ENCODE measurements at places on chromosomes 4 and X. TPM values are rescaled to one million over a fixed set of nuclear protein-coding genes. Genes with fewer than 3 reads are reported as not detected.

The FAT4 gene
- total RNA-seq, result 61.8 TPM

The CT45A10 gene
- not detected for total RNA-seq

GRCh38 chrX:15686818-15687685, 22.4 kb upstream of the CLTRN start:
- no peaks in the 10 kb centered on the region for H3K4me1 ChIP-seq
- no peaks in the 10 kb centered on the region for H3K27me3 ChIP-seq
- H3K27ac ChIP-seq, result no peak overlapping the region
- no peaks in the 10 kb centered on the region for H3K36me3 ChIP-seq
- H3K4me3 ChIP-seq, result no peak overlapping the region

- H3K27ac ChIP-seq, result no peak overlapping the region
- H3K36me3 ChIP-seq, result no peaks in the 10 kb centered on the region
- no peak for DNase-seq
- H3K4me1 ChIP-seq, result no peaks in the 10 kb centered on the region
These were observed 63.1 kb upstream of the AFAP1 start for GRCh38 chr4:8002525-8003309.

The LPAR4 gene
- total RNA-seq, result 0.47 TPM

GRCh38 chrX:39247536-39247935, 446.3 kb downstream of the MID1IP1 start:
- H3K4me1 ChIP-seq, result peaks cover 6% of the 10 kb centered on the region
- no peak overlapping the region for H3K4me3 ChIP-seq
- H3K36me3 ChIP-seq, result no peaks in the 10 kb centered on the region
- H3K27me3 ChIP-seq, result no peaks in the 10 kb centered on the region

DNA sequence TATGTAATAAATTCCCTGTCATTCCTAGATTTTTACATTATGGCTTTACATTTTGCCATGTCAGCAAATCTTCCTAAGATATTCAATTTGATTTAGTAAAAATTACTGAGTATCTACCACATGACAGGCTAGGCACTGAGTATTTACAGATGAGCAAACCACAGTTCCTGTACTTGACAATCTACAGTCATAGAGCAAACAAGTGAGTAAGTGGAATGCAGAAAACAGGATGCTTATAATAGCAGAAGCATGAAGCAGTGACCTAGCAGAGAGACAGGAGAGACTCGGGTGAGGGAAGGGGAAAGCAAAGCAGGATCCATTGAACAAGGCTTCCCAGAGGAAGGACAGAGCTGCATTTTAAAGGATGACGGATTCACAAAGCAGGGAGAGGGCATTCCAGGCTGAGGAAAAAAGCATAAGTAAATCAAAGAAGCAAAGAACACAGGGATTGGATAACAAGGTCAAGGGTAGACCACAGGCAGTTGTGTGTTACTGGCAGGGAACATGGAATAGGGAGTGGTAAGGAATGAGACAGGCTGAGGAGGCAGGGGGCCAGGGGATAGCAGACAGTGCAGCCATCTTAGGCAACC, 124.7 kb upstream of the C1QTNF7 start:
- H3K36me3 ChIP-seq, result no peaks in the 10 kb centered on the region
- no peak overlapping the region for H3K4me3 ChIP-seq
- peak; percentile 26 for DNase-seq
- peak overlapping the region; percentile 12 for H3K27ac ChIP-seq

DNA sequence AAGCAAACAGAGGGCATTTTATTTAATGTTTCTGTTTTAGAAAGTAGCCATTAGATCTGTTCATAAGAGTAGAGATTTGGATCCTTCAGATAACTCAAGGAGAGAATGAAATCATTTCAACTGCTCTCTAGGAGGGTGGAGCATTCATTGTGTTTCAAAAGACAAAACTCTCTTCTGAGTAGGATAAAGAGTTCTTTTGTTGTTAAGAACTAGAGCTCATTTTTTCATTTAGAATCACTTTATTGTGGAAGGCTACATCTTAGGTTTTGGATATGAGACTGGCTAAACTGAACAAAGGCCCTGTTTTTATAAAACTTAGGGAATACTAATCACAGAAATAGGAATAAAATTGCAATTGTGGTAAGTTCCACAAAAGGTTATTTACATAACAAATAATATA, 193.9 kb upstream of the PCDH10 start:
- no peaks in the 10 kb centered on the region for H3K27me3 ChIP-seq
- H3K27ac ChIP-seq, result no peak overlapping the region
- no peaks in the 10 kb centered on the region for H3K36me3 ChIP-seq
- H3K4me3 ChIP-seq, result no peak overlapping the region

- no peak overlapping the region for H3K27ac ChIP-seq
- no peaks in the 10 kb centered on the region for H3K36me3 ChIP-seq
- no peaks in the 10 kb centered on the region for H3K27me3 ChIP-seq
- H3K4me1 ChIP-seq, result no peaks in the 10 kb centered on the region
- no peak for DNase-seq
These were observed 34.0 kb upstream of the CD38 start for GRCh38 chr4:15744016-15744545.

DNA sequence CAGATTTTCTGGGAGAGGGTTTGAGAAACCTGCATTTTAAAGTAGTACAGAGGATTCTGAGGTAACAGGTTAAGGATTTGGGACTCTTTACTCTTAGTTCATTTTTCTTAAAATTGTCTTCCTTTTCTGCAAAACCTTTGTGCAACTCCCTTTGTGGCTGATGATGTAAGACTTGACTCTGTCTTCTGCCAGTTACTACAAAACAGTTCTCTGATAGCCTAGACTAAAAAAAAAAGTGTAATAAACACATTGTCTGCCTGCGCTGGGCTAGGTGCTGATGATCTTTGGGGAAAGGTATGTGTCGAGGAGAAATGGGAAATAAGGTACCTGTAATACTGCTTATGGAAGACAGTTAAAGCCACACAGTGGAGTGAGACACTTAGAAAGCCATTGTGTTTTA, 28.7 kb downstream of the IL13RA1 start:
- no peaks in the 10 kb centered on the region for H3K36me3 ChIP-seq
- no peaks in the 10 kb centered on the region for H3K27me3 ChIP-seq
- no peak overlapping the region for H3K4me3 ChIP-seq
- H3K4me1 ChIP-seq, result no peaks in the 10 kb centered on the region
- no peak for DNase-seq
- no peak overlapping the region for H3K27ac ChIP-seq

- no peaks in the 10 kb centered on the region for H3K36me3 ChIP-seq
- peaks cover 3% of the 10 kb centered on the region for H3K4me1 ChIP-seq
- H3K27me3 ChIP-seq, result no peaks in the 10 kb centered on the region
- no peak overlapping the region for H3K27ac ChIP-seq
- DNase-seq, result no peak
These were observed 2.7 kb upstream of the BANK1 start for GRCh38 chr4:101787701-101788316.

- H3K4me3 ChIP-seq, result no peak overlapping the region
- no peaks in the 10 kb centered on the region for H3K36me3 ChIP-seq
These were observed 48.5 kb downstream of the FSTL5 start for GRCh38 chr4:162115333-162115732.

DNA sequence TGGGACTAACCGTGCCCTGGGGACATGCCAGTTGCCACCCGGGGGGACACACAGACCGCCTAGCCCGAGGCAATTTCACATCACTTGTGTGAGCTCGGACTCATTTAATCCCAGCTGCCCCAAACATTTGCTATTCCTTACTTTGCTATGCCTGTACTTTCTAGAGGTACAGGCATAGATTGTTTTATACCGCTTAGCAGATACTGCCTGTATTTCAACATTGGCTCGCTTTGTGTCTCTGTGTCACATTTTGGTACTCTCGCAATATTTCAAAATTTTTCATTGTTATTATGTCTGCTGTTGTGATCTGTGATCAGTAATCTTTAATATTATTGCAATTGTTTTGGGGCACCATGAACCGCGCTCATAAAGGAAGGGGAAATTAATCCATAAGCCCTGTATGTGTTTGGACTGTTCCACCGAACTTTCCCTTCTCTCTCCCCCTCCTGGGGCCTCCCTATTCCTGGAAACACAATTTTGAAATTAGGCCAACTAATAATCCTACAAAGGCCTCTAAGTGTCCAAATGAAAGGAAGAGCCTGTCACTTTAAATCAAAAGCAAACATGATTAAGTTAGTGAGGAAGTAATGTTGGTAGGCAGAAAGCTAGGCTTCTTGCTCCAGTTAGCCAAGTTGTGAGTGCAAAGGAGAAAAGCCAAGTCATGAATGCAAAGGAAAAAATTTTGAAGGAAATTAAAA, 568 bp upstream of the CASP6 start:
- no peaks in the 10 kb centered on the region for H3K36me3 ChIP-seq
- peak; percentile 12 for DNase-seq

DNA sequence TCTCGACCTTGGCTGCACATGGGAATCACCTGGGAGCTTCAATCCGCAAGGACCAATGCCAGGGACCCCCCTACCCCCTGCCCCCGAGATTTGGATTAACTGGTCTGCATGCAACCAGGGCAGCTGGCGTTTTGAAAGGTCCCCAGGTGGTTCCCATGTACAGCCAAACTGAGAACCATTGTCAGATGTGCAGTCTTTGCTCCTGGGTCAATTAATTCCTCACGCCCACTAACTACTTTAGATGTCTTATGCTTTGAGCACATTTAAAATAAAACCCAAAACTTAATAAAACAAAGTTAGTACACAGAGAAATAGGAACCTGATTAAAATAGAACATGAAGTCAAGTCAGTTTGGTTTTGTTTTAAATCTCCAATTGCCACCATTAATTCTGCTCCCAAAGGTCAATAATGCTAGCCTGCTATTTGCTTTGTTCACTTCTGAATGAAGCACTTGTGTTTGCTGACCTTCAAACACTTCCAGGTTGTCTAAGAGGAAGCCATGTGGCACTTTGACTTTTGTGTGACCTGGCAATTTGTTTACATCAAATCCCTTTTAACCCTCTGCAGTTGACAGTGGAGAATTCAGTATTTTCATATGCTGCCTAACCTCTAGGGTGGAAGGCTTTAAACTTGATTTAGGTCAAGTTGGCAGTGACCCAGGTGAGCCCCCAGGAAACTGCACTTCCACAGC, 27.2 kb upstream of the TMSB4X start:
- H3K27me3 ChIP-seq, result no peaks in the 10 kb centered on the region
- H3K36me3 ChIP-seq, result no peaks in the 10 kb centered on the region
- peaks cover 31% of the 10 kb centered on the region for H3K4me1 ChIP-seq
- no peak overlapping the region for H3K4me3 ChIP-seq
- DNase-seq, result no peak
- H3K27ac ChIP-seq, result peak overlapping the region; percentile 92

DNA sequence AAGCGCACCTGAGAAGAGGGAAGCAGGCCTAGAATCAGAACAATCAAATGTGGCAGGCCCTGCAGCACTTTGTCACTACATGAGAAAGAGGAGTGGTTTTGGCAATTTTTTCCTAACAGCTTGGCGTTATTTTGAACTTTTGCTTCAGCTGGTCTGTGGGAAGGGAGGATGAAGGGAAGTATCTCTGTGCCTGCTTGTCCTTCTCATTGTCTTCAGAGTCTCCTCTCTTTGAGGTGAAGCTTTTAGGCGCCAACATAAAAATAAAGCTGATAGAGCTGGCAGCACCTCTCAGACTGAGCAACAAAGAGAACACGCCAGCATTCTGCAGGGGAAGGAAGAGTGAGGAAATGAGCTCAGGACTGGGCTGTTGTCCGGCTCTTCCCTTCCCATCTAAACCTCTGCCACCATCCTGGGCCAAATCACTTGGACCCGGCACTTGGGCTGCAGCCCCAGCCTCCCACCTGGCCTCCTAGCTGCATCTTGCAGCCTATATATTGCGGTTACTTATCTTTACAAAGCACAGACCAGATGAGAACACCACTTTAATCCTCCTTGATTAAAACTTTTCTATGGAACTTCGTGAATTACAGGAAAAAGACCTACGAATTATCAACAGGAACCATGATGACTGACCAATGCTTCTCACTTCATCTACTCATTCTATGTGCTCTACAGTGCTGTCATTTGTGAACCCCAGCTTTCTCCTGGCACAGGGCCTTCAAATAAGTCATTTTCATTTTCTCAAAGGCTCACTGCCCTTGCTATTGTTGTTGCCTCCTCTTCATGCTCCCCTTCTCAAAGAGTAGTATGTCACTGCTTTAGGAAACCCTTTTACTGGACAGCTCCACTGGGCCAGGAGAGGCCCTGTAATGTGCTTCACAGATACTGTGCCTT, 476.4 kb upstream of the HS3ST1 start:
- no peak overlapping the region for H3K4me3 ChIP-seq
- H3K4me1 ChIP-seq, result peaks cover 7% of the 10 kb centered on the region
- no peaks in the 10 kb centered on the region for H3K36me3 ChIP-seq
- no peaks in the 10 kb centered on the region for H3K27me3 ChIP-seq

GRCh38 chr4:20652226-20652885, 47.9 kb upstream of the PACRGL start:
- no peak for DNase-seq
- peak overlapping the region; percentile 37 for H3K27ac ChIP-seq
- no peaks in the 10 kb centered on the region for H3K36me3 ChIP-seq
- no peaks in the 10 kb centered on the region for H3K27me3 ChIP-seq
- H3K4me3 ChIP-seq, result no peak overlapping the region
- peaks cover 6% of the 10 kb centered on the region for H3K4me1 ChIP-seq

DNA sequence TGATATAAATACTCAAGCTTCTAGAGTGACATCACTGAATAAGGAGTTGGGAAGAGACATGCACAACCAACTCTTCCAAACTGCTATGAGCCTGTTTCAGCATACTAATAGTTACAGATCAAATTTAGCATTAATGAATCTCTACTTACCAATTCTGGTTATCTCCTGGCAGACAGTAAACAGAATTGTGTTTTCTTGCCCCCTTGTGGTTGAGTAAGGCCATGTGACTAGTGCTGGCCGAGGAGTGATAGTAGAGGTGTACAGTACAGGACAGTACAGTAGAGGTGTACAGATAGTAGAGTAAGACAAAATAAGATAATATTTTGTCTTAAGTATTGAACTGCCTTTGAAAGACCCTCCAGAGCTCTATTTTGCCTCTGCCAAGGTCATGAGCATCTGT, 681.4 kb downstream of the GABRG1 start:
- no peaks in the 10 kb centered on the region for H3K27me3 ChIP-seq
- no peaks in the 10 kb centered on the region for H3K4me1 ChIP-seq
- H3K27ac ChIP-seq, result no peak overlapping the region
- no peak overlapping the region for H3K4me3 ChIP-seq
- no peaks in the 10 kb centered on the region for H3K36me3 ChIP-seq

DNA sequence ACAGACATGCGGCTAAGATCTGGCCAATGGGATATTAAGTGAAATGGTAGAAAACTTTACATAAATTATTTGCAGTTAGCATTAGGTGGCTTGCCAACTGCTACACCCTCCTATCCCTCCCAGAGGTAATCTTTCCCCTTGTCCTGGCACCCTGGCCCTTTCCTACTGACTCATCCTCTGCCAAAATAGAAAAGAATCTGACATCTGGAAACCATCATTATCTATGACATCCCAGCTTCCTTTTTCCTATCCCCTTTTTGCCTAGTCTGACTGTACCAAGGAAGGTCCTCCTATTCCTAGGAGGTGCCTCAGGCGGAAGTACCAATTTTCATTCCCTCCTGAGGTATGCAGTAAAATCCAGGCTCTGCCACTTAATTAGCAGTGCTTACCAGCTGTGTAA, 163.6 kb upstream of the KLF3 start:
- DNase-seq, result no peak
- H3K4me3 ChIP-seq, result no peak overlapping the region
- H3K4me1 ChIP-seq, result no peaks in the 10 kb centered on the region
- H3K27ac ChIP-seq, result no peak overlapping the region

All from hepatocyte (in vitro differentiated cells).